ENCODE measurements at places on chromosomes 3 and 15.
A peak's percentile ranks its signal among the peaks of the same experiment; 100 is the strongest.

- peak; percentile 23 for DNase-seq
Measured at GRCh38 chr15:43370310-43370974, 401 bp downstream of the ZSCAN29 start.

DNA sequence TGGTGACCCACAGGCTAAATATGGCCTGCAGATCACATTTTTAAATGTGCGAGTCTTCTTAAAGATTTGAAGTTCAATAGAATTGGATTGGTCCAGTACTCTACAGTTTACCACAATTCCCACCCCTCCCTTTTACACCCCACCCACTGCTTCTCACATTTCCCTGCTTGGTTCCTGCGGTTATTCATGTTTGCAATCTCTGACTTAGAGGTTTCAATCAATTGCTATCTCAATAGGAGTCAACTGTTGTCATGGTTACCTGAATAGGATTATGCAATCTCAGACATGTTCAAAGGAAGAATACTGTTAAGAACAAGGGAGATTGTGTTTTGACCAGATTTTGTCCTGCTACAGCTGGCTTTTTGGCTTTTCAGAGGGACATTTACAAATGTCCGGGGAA is 4.9 kb upstream of the C3orf49 start:
- peak; percentile 4 for DNase-seq

DNA sequence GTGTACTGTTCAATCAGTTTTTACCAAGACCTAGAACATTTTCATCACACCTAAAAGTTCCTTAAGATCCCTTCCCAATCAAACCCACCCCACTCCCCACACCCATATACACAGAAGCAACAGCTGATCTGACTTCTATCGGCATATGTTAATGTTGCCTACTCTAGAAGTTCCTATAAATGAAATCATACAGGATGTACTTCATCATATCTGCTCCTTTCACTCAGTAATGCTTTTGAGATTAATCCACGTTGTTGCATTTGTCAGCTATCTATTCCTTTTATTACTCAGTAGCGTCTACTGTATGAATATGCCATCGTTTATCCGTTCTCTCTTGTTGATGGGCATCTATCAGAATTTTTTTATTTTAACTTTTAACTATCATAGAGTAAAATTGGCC is 14.3 kb upstream of the FILIP1L start:
- no peak for DNase-seq

- DNase-seq = peak; percentile 69
Measured at GRCh38 chr15:71800835-71801745, 9.3 kb upstream of the NR2E3 start.

- DNase-seq = no peak
Measured at GRCh38 chr15:25772500-25772899, 90.6 kb downstream of the ATP10A start.

DNA sequence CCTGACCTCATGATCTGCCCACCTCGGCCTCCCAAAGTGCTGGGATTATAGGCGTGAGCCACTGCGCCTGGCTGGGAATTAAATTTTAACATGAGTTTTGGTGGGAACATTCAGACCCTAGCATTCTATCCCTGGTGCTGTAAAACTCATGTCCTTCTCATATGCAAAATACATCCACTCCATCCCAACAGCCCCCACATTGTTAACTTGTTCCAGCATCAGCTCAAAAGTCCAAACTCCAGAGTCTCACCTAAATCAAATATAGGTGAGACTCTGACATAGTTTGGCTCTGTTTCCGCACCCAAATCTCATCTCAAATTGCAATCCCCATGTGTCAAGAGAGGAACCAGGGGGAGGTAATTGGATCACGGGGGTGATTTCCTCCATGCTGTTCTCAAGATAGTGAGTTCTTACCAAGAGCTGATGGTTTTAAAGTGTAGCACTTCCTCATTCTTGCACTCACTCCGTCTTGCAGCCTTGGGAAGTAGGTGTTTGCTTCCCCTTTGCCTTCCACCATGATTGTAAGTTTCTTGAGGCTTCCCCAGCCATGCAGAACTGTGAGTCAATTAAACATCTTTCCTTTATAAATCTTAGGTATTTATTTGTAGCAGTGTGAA is 96.2 kb upstream of the PLCL2 start:
- DNase-seq = no peak

DNA sequence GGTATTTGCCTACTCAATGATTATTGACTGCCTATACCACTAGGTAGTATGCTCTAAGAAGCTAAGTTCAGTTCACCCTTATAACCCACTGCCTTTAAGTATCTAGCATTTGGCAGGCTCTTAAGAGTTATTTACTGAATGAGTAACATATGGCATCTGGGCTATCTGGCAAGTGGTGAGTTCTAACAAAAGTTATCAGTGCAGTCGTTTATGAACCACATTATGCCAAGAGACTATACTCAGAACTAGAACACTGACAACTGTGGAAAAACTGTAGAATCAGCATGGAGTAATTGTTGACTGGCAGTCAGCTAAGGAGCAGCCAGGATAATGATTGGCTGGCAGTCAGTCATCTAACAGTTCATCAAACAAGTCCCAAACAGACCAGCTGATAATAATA is 25.8 kb downstream of the RAF1 start:
- peak; percentile 42 for DNase-seq

DNA sequence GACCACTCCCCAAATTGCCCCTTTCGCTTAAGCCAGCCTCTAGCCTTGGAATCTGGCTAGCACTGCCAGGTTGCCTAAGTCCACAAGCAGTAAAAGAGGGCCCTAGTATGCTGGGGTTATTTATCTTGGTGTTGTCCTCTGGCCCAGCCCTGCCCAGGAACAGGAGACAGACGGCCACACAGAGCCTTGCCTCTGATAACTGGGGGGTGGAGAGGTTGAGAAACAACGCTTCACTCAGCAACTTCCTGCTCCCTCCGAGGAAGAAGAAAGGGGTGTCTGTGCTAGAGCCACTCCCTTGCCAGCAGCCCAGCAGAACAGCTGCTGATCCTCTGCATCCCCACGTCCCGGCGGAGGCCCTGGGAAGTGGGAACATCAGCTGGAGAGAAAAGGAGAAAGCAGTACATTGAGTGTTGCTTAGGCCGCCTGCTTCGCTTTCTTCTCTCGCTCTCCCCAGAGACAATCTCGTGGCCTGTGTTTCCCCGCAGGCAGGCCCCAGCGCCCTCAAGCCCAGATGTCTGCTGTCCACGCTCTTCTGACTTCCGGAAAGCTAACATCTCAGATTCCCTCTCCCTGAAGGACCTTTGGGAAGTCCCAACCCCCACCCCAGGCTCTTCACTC is 22.6 kb upstream of the C3orf70 start:
- peak; percentile 51 for DNase-seq

GRCh38 chr3:151841801-151842200 is 27.9 kb downstream of the AADAC start:
- peak; percentile 67 for DNase-seq

GRCh38 chr3:58471025-58471887 is 20.6 kb upstream of the KCTD6 start:
- peak; percentile 87 for DNase-seq

DNA sequence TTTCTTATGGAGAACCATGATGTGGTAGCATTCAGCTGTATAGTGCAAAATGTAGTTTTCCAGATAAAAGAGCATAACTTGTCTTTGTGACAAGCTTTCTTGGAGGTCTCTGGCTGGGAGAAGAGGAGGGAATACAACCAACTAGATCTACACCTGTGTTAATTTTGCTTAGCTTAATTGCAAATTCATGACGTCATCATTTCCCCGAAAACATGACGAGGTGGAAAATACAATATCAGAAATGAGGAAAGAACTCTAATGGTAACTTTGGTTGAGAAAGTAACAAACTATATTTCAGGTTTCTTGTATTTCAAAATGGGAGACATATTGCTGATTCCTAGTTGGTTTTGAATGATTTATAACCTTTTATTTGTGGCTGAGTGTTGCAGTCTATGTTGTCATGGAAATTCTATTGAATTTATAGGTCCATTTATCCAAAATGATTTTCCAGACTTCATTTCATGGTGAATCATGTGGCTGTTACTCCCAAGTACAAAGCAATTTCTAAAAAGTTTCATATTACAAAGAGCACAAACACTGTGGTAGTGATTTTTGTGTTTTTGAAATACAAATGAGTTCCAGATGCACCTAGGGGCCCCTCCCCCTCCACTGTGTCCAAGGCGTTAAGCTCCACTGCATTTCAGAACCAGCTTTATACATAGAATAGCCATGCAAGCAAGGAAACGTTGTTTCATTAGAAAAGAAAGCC is 307.2 kb downstream of the FEZF2 start:
- DNase-seq = peak; percentile 18

DNA sequence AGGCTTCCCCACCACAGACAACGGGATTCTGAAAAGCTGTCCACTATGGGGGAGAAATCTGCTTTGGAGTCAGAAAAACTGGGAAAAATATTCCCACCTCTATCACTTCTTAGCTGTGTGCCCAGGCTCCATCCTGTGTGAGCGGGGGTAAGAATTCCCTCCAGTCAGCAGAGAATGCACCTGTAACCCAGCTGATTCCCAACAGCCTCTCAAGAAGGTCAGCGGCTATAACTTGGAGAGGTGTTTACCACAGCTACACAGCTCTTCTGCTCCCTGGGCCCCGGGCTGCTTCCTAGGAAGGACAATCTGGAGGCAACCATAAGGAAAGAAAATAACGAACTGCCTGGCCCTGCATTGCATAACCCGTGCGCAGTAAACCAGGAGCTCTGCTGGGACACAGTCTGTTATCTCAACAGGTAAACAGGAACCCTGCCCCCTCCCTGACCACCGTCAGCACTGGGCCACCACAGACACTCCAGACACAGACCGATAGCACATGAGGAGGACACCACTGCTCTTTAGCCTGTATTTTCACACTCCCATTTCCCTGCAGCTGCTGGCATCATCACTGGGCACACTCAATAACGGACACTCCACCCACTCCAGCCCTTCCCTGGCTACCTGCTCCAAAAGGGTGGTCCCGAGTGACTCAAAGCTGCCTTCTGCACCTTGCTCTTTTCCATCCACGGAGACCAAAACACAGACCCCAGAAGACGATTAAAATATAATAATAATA is 2.1 kb downstream of the RAB43 start:
- DNase-seq = no peak

DNA sequence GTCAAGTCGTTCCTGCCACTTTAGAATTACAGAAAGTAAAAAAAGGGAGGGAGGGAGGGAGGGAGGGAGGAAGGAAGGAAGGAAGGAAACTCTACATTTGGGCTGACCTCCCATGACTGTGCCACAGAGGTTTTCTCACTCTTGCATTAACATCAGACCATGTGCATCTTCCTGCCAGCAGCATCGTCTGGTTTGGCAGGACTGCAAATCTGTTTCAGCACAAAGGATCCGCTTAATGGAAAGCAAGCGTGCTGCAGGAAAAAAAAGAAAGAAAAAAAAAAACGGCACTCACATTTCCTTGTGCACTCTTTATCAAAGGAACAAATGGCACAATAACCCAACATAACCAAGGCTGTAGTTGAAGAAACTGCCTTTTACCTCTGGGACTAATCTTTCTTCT is 148.8 kb upstream of the HES1 start:
- no peak for DNase-seq

GRCh38 chr15:83248151-83249029 is 36.1 kb downstream of the BNC1 start:
- DNase-seq = peak; percentile 71

GRCh38 chr3:100045696-100046095 is 68.6 kb downstream of the FILIP1L start:
- DNase-seq = peak; percentile 98

DNA sequence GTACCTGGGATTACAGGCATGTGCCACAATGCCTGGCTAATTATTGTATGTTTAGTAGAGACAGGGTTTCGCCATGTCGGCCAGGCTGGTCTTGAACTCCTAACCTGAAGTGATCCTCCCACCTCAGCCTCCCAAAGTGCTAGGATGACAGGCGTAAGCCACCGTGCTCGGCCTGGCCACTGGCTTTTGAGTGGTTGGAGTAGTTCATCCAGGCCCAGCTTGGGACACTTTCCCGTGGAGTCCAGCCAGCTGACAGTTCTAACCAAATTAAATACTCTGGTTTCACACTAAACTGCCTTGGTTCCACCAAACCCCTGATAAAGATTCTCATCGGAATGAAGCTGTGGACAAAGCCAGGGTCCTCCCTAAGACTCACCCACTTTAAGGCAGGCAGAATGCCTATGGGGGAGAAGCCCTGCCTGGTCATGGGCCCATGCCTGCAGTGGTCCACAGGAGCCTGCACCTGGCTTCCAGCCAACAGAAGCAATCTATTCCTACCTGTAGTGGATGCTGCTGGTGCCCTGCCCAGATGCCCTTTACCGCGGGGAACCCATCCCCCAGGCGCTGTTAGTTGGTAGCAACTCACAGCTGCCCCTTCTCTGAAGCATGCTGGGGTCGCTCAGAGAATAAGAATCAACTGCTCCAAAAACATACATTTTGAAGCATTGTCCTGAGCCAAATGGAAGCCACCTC is 5.2 kb upstream of the SLC28A1 start:
- DNase-seq = no peak

GRCh38 chr3:71847794-71848193 is 62.8 kb upstream of the PROK2 start:
- DNase-seq = peak; percentile 16

- DNase-seq = peak; percentile 82
Measured at GRCh38 chr3:45182915-45183871, 37.0 kb upstream of the CDCP1 start.

DNA sequence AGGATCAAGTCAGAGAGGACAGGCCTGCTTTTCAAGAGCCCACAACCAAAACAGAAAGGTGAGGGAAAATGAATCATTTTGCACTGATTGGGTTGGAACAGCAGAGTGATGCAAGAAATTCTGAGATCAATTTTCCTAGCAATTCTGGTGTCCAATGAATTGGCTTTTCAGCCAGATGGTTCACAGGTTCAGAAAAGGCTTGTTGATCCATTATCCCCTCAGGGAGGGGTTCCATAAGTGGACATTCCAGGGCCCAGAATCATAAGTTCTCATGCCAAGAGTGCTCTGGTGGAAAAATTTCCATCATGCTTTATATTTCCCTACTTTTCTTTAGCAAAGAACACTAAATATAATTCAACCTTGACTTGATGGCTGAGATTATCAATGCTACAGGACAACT is 16.2 kb downstream of the RBP2 start:
- no peak for DNase-seq

- peak; percentile 23 for DNase-seq
Measured at GRCh38 chr3:85342915-85343314, 384.1 kb downstream of the CADM2 start.

- DNase-seq = no peak
Measured at GRCh38 chr3:175073219-175073905, 214.2 kb downstream of the NAALADL2 start.

DNA sequence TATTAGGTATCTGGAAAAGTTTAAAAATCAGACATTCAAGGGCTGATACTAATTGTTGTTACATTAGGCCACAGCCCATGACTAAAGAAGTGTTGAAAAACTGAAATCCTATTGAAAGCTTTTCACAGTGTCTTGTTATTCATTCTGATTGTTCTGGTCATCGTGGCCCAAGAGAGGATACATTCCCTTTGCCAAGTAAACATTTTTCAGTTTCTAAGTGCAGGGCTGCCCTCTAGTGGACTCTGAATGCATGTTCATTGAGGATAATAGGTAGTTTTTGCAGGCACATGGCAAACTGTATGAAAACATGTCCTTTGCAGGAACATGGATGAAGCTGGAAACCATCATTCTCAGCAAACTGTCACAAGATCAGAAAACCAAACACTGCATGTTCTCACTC is 181.1 kb downstream of the MYRIP start:
- DNase-seq = peak; percentile 56
